ENCODE measurements at places on chromosomes 16 and 17. TPM values are rescaled to one million over a fixed set of nuclear protein-coding genes. Genes with fewer than 3 reads are reported as not detected.

The ODAD4 gene
- polyA plus RNA-seq = 8.5 TPM

GRCh38 chr16:31754998-31755615 is 118.5 kb upstream of the ZNF267 start:
- DNase-seq = no peak

GRCh38 chr17:57548421-57549410 is 196.4 kb downstream of the CCDC182 start:
- DNase-seq = no peak

DNA sequence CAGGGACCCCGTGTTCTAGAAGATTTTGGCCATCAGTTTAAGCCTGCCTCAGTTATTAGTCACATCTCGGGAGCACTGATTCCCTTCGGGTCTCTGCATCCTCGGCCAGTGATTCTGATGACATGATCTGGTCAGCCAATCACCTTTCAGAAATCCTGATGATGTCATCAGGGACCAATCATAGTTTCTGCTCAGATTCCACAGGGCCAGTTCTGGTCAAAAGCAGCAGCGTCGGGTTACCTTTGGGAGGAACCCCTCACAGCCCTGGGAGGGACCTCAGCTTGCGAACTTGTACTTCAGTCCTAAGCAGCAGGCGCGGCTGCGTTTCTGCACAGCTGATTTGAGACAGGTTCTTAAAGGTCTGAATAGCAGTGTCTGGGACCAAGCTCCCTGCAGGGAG is 13.9 kb downstream of the KDM8 start:
- DNase-seq = peak; percentile 59

DNA sequence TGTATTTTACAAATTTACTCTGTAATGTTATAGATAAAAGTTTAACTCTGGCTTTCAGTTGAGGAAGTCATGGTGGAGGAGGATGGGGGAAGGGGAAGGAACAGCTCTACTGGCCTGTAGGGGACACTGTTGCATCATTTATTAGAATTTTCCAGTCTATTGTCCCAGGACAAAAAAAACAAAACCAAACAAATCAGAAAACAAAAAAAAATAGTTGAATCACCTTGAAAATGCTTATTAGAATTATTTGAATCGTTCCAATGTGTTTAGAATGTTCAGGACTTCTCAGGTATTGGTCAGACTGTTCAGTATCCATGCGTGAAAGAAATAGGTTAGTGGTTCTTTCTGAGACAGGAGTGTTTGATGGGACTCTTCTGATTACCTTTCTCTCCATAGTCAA is 242.0 kb downstream of the FTO start:
- DNase-seq = no peak
